ENCODE measurements at places on chromosomes 16 and 17.

- no peak for DNase-seq
These were observed 38.7 kb downstream of the MYO18A start for GRCh38 chr17:29141514-29141876.

DNA sequence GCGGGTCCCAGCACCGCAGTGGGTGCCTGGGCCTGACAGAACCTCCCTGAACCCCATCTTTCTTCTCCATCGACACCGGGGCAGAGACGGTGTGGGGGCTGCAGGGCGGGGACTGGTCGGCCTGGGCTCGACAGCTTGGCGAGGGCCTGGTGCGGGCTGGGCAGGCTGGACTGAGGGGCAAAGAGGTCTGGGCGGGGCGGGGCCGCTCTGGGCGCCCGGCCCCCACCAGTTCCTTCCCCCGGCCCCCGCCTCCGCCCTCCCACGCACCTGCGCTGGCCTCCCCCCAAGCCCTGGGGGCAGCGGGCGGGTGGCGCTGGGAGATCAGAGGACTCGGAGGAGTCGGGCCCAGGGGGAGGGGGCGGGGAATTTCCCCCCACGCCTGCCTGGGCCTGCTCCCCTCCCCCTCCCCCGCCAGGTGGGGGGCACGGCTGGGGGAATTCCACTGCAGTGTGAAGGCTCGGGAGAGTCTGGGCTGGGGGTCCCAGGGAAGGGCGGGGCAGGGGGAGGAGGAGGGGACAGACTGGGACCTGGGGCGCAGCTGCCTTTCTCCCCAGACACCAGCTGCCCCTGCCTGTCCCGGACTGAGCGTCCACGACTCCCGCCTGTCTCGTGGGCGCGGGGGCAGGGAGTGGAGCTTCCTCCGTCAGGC is 877 bp upstream of the KREMEN2 start:
- no peak for DNase-seq

DNA sequence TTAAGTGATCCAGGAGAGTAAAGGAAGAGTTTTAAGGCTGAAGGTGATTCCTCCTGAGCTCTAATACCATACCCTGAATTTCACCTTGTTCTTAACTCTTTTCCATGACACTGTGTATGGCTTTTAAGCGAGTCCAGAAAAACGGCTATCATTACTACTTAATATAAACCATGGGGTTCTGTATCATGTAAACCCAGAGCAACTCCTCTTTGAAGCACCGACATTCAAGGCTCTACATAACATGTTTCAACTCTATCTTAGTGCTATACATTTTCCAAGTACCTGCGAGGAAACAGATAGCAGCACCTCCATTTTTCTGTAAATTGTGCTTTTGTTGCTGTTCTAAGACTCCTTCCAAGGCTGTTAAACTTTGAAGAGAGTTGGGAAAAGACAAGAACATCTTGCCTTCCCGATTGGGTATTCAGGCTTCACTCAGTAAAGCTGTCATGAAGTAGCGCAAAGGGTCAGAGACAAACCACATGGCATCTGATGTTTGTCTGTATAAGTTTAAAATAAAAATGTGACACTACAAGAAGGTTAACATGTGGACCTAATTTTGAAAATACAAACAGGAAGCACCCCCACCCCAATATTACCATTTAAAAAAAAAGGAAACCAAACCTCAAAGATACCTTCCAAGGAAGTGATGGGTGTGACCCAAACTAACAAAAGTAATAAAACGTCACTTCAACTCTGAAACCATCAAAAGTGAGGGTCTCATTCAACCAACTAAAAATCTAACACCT is 3.9 kb downstream of the STAT5B start:
- no peak for DNase-seq

DNA sequence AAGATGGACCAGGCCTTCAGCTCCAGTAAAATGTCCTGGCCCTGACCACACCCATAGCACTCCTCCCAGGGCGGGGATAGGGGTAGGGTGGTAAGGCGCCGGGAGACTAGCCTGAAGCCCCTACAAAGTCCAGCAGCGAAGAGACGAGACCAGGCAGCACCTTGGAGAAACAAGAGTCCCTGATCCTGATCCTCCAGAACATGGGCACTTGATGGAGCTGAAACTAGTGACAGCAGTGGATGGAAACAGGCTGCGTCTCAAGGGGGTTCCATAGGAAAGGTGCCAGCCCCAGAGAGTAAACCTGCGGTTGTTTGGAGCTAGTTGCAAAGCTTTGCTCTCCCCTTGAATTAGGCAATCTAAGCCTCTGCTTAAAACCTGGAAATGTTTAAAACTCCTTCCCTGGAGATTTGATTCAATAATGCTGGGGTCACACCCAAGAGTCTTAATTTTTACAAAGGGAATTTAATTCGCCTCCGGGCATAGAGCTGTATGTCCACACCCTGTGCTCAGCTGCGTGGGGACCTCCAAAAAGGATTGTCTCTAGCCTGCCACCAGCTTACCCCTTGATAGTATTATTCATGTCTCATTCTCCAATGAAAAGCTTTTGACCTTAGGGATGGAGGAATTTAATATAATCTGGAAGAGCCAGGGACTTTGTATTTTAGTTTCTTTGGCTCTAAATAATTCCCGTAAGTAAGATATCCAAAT is 258.6 kb downstream of the PMP22 start:
- DNase-seq = no peak

GRCh38 chr16:4728676-4729075 is 5.4 kb downstream of the ANKS3 start:
- DNase-seq = no peak

DNA sequence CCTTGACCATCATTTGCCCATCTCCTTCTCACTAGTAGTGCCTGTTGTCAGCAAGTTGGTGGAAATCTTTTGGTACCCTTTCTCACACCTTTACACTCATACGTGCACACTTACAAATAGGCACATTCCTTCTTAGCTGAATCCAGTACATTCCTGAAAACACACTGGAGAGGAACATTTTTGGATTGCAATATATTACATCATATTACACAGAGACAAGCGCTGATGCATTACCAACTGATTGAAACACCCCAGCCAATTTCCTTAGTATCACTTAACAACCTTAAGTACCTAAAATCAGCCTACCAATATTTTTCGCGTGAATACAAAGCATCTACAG is 64.1 kb downstream of the PLCG2 start:
- no peak for DNase-seq

GRCh38 chr17:33007186-33007585 is 15.5 kb downstream of the SPACA3 start:
- DNase-seq = no peak

DNA sequence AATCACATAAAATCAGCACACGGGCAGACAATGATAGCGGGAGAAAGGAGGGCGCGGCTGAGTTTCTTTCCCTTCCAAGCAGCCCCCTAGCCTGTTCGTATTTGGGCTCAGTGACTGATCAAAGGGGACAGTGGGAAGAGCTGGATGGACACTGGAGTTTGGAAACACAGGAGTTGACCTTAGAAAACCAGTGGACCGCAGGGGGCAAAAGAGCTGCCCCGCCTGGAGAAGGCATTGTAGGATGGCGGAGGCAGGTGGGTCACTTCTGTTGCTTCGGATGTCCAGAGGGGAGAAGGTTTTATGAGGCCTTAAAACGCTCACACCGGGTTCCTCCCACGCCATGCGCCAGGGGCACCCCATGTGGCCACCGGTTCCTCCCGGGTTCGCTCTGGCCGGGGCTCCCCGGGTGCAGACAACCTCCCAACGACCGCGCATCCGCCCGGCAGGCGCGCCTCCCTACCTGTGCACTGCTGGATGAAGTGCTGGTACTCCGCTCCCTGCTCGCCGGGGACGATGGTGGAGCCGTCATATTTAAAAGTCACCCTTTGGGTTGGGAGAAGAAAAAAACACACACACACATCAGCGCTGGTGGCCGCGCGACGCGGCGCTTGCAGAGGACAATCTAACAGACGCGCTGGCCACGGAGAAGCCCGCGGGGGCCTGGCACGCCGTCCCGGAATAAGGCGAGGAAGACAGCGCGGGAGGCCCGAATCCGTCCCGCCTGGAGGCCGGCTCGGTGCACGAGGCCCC is 662 bp downstream of the COTL1 start:
- no peak for DNase-seq
